GM12892 (cell line): ENCODE measurements at places on chromosomes 1 and 21.

DNA sequence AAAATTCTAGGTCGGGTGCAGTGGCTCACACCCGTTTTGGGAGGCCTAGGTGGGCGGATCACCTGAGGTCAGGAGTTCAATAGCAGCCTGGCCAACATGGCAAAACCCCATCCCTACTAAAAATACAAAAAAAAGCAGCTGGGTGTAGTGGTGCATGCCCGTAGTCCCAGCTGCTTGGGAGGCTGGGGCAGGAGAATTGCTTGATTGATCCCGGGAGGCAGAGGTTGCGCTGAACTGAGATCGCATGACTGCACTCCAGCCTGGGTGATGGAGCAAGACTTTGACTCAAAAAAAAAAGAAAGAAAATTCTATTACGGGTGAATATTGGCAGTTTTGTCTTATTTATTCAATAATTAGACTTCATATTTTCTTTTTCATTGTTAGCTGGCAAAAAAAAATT, 62.1 kb downstream of the SNX7 start:
- DNase-seq, result no peak

- no peak for DNase-seq
These were observed 79.9 kb upstream of the ATP1A1 start for GRCh38 chr1:116292929-116293725.

- no peak for DNase-seq
These were observed 437.3 kb downstream of the KIF26B start for GRCh38 chr1:245592189-245592460.

GRCh38 chr1:17437580-17438317, 1.7 kb downstream of the RCC2 start:
- peak; percentile 80 for DNase-seq

DNA sequence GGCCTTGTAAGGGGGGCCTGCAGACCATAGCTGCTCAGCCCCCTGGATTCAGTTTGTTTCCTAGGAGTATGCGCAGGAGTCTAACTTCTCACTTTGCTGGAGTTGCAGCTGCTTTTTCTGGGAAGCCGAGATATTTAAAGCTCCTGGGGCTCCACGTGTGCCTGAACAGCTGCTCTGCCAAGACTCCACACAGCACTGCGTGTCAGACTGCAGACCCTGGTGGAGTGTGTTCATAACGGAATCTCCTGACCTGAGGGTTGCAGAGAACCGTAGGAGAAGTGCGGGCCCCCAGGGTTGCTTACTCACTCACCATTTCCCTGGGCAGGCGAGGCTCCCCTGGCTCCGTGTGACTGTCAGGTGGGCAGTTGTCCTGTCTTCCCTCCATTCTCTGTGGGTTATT, 474.3 kb upstream of the TMPRSS15 start:
- no peak for DNase-seq

GRCh38 chr1:31523769-31524168, 52.5 kb upstream of the TINAGL1 start:
- no peak for DNase-seq

DNA sequence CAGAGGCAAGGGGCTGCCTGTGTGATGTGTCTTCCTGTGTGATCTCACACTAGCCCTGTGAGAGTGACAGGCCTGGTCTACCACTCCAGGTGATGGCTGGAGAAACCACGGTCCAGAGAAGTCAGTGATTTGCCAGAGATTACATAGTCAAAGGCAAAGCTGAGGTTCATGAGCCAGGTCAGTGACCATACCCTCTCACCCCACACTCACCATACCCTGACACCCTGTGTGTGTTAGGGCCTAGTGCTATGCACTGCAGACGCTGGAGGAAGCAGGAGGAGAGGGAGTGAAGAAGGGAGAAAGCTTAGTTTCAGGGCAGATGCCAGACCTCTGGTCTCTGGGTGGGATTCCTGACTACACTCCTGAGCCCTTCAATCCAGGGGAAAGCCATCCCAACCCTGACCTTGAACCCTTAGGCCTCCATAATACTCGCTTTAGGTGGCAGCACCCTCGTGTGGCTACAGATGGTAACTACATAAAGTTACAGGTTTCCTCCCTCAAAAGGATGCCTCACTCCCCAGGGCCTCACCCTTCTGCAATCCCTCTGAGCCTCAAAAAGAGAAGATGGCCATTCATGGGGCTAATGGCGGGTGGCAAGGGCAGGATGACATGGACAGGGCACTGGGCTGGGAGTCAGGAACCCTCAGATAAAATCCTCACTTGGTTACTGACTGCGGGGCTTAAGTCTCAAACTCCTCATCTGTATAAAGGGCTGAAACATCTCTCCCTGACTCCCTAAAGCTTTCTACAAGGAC, 20.8 kb upstream of the SDC3 start:
- DNase-seq, result no peak

- DNase-seq, result no peak
These were observed 66.3 kb downstream of the SETD4 start for GRCh38 chr21:35993875-35994490.

DNA sequence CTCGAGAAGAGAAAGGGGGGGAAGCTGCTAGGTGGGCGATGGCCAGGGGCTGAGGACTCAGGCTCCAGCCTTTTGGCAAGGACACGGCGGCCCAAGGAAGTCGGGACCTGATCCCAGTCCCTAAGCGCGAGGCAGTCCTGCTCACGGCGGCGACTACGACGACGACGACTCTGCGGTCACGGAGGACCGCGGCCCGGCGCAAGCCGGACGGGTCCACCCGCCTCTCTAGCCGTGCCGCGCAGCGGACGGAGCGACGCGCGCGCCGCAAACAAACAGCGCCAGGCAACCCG, 401 bp downstream of the WNT9A start:
- peak; percentile 37 for DNase-seq

GRCh38 chr21:32309906-32310460, 11.3 kb downstream of the MRAP start:
- DNase-seq, result no peak

- no peak for DNase-seq
These were observed 6.3 kb upstream of the LRRC52 start for GRCh38 chr1:165537356-165538109.

DNA sequence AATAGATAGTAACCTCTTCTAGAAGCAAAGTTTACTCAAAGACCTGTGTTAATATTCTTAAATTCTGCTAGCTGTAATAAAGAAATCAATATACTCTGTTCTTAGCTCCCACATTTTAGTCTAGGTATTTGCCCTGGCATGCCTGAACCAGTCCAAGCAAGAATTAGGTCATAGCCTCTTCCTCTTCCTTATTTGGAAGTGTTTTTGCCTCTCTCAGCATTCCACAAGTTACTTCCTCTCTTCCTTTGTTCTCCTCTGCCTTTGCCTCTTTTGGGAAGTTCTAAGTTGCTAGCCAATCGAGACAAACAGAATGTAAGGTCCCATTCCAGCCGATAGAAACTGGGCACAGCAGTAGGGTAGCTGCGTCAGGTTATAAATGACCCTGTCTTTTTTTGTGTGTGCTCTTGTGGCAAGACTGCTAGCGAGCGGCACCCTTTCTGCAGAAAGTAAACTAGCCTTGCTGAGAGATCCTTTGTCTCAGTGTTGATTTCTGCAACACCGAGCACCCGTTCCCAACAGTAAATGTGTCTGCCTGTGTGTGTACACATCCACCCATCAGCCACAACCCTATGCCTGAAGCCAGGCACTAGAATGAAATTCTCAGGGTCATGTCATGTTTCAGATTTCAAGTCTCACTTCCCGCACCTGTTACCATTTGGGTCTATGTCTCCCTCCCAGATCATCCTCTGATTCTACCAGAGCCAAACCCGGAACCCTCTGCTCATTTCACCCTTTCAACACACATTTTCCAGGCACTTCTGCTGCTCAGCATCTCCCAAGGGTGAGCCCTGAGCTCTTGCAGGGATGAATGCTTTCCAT, 37.5 kb downstream of the LRRC3 start:
- no peak for DNase-seq

DNA sequence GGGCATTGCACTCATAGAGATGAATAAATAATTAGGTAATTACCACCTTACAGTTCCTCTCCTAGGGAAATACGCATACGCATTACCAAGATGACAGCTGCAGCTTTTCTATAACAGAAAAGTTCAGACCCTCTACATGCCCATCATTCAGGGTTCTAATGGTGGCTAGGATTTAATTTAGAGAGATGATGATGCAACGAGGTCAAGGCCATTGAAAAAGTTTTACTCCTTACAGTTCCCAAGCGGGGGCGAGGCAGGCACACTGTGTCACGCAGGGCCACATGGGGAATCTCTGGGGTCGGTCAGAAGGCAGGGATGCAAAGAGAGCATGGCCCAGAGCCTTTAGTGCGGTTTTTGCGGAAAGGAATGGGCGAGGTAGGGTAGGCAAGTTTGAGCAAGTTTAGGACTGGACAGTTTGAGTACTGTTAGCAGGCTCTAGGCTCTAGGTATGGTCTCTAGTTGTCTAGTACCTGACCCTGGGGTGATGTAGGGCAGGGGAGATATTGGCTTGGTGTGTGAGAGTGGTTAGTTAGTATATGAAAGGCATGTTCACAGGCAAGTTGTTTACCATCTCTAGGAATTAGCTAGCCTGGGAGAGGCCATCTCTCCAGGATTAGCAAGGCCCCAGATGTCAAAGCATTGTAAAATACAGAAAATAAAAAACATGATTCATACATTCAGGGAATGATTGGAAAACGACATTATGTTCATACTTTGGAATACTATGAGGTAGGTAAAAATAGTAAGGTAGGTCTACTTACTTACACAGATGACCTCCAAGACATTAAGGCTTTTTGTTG, 29.6 kb upstream of the ID3 start:
- no peak for DNase-seq

GRCh38 chr1:169550294-169550693, 36.0 kb downstream of the F5 start:
- DNase-seq, result peak; percentile 0

DNA sequence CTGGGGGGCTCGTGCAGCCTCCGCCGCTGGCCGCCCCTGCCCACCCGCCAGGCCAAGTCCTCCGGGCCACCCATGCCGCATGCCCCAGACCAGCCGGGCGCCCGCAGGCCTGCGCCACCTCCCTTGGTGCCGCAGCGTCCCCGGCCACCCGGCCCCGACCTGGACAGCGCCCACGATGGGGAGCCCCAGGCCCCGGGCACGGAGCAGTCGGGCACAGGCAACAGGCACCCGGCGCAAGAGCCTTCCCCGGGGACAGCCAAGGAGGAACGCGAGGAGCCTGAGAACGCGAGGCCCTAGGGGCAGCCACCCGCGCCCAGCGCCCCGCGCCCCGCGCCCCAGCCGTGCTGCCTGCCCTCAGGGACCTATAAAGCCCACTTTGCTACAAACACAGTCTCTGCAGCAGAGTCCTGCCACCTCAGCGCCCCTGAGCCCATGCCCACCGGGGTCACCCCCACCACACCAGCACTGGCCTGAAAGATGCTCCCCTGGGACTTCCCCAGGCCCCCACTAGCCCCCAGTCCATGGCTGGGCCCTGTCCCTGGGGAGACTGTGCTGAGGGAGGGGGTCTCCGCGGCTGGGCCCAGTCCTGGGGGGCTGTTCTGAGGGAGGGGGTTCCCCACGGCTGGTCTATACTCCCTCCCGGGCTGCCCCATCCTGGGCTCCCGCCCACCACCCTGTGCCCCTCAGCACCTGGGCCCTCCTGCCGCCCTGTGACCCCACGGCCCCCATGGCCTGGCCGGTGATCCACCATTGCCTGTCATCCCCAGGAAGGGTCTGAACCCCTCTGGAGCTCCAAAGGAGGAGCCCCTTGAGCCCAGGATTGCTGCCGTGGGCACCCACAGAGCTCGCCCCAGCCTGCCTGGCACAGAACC, 8.6 kb downstream of the TNFRSF18 start:
- DNase-seq, result no peak

- DNase-seq, result no peak
These were observed 7.7 kb upstream of the GPATCH4 start for GRCh38 chr1:156608981-156609380.

DNA sequence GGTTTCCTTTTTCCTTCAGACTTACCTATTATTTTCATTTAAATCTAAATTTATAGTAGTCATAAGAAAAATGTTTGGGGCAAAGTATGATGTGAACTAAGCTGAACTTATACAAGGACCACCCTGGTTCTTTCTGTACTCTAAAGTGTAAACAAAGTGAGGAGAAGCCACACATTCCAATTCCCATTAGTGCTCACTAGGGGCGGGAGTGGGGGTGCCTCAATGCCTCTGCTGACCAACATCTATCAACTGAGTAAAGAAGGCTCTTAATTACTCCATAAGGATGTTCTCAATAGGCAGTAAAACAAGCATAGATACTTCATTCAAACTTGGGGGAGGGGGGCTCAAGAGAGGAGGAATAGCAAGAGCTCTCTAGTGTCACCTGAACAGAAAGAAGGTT, 151.7 kb downstream of the CDC42BPA start:
- DNase-seq, result no peak

- peak; percentile 23 for DNase-seq
These were observed 48.7 kb downstream of the SPAG17 start for GRCh38 chr1:118136187-118136941.

DNA sequence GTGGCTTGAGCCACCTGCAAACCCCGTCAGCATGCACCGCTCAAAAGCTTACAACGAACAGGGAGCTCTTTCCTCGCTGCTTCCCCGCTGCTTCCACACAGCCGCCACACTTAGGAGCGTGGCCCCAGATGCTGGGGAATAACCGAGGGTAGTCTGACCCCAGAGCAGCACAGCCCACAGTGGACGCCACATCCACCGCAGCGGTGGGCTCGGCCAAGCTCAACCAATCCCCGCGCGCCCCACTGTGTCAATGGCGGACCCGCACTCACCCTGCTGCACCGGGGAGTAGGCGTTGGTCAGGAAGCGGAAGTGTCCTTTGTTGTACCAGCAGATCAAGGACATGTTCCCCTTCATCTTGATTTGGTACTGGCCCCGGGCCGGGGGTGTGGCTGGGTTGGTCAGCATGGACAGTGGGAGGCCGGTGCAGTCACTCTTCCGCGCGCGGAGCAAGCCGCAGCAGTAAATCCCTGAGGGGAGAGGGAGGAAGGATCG, 93.5 kb downstream of the PGBD5 start:
- no peak for DNase-seq

DNA sequence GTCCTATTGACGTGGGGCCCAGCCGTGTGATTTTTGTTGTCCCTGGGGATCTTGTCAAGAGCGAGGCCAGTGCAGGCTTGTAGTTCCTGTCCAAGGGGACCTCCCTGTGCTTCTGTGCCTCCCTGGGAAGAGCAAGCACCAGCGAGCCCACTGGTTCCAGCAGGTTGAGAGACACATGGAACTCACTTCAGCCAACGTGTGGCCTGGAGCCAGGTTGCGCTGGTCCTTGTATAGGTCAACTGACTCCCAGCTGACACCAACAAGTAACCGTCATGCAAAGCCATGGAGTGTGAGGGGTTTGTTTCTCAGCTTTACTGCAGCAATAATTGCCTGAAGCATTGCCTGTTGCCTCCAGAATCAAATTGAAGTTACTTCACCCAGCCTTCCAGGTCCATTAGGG, 63.0 kb downstream of the DISP3 start:
- DNase-seq, result no peak

GRCh38 chr1:65995336-65995735, 202.6 kb downstream of the PDE4B start:
- no peak for DNase-seq

- DNase-seq, result no peak
These were observed 207.9 kb downstream of the PTPRU start for GRCh38 chr1:29444081-29444715.

GRCh38 chr1:202192770-202193613, 607 bp upstream of the LGR6 start:
- DNase-seq, result peak; percentile 71

- DNase-seq, result no peak
These were observed 54.5 kb downstream of the PAPPA2 start for GRCh38 chr1:176517484-176517883.
